ENCODE measurements at places on chromosomes 1 and 21. TPM values are rescaled to one million over a fixed set of nuclear protein-coding genes. Genes with fewer than 3 reads are reported as not detected.

DNA sequence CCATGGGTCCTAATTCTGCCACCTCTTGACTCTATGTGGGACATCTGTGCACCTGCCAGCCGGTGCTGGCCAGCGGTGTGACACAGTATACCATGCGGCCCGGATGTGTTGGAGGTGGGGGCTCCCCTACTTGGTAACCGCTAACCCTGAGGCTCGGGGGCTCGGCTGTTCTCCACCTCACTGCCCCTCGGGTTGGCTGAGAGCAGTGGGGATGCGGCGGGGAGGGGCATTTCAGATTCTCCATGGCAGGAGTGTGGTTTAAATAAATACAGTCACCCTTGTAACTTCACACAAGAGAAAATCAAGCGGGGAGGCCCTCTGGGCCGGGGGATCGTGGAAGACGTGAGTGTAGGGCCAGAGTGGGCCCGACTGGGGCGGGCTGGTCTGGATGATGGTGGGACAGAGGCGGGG lies 11.0 kb downstream of the KRTAP10-1 start:
- no peak for DNase-seq

DNA sequence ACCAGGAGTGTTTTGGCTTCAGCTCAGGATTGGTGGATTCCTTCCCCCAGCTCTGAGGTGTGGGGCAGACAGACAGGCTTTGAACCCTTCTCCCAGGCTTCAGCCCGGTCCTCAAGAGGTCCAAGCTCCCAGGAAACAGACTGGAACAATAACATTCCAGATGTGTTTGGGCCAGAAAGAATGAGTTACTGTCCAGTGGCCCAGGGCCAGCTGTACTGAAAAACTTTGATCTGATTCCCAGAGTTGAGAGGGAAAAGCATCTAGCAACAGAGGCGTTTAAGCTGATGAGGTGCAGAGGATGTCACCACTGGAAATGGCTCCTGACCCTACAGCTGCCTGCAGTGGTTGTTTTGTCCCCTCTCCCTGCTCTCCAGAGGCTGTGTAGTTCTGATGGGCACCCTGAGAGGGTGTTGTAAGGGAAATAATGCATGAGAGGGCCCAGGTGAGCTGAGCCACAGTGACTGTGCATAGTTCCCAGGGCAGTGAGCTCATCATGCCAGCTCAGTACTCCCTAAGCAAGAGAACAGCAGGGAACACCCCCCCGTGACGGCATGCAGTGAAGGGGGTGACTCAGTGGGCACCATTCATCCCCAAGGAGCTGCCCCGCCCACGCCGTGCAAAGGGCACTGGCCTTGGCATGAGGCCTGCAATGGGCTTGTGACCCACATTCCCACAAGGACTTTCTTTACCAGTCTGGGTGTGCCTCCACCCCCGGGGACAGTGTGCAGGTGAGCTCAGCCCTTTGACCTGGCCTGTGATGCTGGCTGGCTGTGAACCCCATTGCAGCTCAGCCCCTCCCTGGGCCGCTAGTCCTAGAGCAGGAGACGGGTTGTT lies 13.8 kb upstream of the SFN start:
- DNase-seq: no peak

DNA sequence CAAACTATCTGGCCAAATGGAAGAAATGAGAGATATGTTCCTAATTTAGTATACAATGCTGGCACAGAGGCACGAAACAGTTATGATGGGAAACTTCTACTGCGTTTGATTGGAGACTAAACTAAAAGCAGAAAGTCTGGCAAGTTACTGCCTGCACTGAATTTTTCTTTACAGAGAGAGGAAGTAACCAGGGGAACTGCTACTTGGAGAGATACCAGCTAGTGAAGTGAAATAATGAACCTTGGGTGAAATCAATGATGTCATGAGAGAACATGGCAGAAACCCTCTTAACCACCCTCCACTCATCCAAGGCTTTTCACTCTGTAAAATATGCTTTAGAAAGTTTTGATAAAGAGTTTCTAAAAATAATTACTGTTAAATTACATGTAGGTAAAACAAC lies 29.3 kb downstream of the NIBAN1 start:
- no peak for DNase-seq

GRCh38 chr1:89363638-89364536 lies at the start of gene GBP6:
TSS of gene GBP6 (plus strand) at chr1:89364059. CDS start at chr1:89368552, 4,493 bp downstream.
- DNase-seq: peak; percentile 38

DNA sequence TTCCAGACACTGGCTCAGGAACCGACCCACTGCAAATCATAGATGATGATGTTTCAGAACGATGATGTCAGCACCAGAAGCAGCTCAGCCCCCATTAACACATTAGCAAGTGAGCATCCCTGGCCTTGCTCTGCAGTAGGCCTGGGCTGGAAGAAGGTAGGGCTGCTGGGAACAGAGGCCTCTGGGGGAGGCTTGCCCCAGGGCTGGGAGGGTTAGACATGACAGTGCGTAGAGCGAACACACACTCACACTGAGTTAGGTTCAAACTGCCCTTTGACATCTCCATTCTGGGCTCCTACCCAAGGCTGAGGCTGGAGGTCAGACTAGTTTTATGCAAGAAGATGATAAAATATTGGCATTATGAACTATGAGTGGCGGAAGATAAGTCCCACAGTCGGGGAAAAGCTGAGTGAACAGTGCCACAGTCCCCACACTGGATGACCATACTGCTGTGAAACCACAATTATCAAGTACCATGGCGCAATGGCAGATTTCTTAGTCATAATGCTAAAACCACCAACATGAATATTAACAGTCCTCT lies 91.1 kb downstream of the DMRTB1 start:
- DNase-seq: no peak

- DNase-seq: no peak
Observed at GRCh38 chr1:59249396-59250137, 47.3 kb upstream of the FGGY start.

GRCh38 chr21:34885125-34885524 lies 164.0 kb downstream of the RUNX1 start:
- DNase-seq: no peak

DNA sequence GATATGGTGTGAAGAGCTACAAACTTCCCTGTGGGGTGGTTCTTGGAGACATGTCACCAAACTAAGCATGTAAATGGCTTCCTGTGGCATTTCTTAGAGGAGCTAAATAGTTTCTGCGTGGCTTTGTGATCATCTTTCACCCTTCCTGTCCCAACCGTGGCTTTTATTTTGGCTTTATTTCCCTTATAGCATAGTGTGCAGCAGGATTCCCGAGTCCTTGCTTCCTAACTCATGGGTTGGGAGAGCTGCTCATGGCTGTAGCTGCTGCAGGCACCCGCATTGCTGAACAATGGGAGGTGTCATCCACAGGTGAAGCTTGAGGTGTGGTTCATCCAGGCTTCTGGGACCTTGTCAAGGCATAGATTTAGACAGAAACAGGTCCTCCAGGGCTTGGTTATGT lies 192.0 kb downstream of the SDCCAG8 start:
- DNase-seq: no peak

GRCh38 chr21:17441370-17441769 lies 71.5 kb upstream of the CXADR start:
- DNase-seq: peak; percentile 30

- DNase-seq: peak; percentile 20
Observed at GRCh38 chr1:170593173-170594011, 61.4 kb downstream of the GORAB start.

NBPF1 gene
- polyA plus RNA-seq: 9.0 TPM

KRTAP19-3 gene
- polyA plus RNA-seq: not detected

ERI3 gene
- 56.4 TPM for polyA plus RNA-seq

RAP1GAP gene
- polyA plus RNA-seq: 5.0 TPM

PRRC2C gene
- polyA plus RNA-seq: 368 TPM

Measured in GM23338 (cell line).